ENCODE measurements at places on chromosomes 3 and 15.

DNA sequence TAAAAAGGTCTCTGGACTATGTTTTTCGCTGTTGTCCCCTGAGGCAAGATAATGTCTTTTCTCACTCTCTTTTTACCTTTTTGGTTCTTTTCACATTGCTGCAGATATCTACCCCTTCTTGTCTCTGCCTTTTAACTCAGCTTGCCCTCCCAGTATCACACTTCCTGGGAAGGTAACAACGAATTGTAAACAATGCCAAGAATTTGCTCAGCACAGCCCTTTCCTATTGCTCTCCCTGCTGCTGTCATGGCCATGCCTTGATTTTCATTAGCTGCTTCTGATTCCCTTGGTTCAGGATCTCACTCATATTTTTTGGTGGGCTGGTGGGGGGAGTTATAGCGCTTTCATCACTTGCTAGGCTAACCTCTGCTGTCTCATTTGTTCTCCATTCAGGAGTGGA, 123.1 kb upstream of the DPH6 start:
- DNase-seq, result no peak

DNA sequence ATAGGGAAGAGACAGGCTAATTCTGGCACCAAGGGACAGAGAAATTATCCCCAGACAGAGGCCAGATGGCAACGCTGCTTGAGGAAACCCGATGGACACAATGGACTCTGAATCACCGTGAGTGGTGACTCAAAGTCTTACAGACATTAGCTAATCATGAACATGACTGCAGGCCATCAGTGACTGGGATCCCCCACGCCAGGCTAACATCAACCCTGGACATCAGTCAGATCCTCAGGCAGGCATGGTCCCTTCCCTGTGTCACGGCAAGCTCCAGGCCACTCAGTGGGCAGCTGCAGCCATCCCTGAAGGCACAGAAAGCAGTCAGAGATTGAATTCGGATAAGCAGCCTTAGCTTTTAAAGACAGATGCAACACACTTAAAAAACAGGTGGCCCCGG, 23.8 kb upstream of the OXTR start:
- no peak for DNase-seq

- no peak for DNase-seq
These were observed 81.4 kb upstream of the HES1 start for GRCh38 chr3:194054540-194054939.

DNA sequence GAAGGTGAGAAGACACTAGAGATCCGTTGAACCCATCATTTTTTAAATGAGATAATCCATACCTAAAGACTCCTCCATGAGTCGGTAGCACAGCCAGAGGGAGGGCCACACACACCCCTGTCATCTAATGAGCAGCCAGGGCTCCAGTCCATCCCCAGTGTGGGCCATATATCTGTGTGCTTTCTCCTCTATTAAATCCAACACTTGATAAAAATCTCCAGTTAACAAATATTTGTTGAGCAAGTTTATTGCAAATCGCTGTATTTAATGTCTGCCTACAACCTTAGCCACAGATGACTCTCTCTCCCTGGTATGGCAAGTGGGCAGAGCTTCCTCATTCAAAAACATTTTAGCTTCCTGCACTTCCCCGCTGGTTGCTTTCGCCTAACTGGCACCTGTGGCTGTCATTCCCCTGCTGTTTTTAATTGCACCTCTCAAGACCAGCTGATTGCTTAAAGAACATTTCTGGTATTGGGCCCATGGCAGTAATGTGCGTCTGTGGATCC, 82.8 kb downstream of the SMAD3 start:
- DNase-seq, result no peak

DNA sequence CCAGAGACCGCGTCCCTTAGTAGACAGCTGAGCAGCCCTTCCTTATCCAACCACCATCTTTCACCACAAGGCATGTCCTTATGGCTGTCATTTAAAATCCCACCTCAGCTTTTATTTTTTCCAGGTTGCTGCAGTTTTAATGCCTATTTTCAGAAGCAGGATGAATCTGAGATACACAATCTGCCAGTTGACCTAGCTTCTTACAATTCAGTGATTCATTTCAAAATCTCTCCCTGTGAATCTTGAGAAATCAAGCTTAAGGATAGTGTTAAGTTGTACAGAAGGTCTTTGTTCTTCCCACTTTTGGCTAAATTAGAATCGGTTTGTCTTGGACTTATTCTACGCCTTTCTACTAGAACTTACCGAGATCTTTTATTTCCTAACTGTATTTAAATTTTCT, 522.3 kb upstream of the CFAP20DC start:
- DNase-seq, result no peak

DNA sequence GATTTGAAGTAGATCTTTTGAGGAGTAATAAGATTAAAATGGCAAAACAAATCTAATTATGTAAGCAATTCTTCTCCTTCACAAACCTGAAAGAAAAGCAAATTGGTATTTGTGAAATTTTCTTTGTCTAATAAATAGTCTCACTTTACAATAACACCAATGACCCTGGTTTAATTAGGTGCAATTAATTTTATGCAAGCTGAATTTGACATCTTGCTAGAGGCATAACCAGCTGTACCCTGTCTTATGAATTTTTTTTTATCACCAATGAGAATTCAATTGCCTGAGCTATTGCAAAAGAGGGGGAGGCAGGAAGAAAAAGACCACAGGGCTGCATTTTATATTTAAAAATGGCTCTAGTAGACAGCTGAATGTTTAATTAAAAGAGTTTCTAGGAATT, 113.5 kb upstream of the IL12A start:
- no peak for DNase-seq
